Fibroblast of the aortic adventitia (primary cell): ENCODE measurements at places on chromosomes 4 and X. TPM values are rescaled to one million over a fixed set of nuclear protein-coding genes. Genes with fewer than 3 reads are reported as not detected.

DNA sequence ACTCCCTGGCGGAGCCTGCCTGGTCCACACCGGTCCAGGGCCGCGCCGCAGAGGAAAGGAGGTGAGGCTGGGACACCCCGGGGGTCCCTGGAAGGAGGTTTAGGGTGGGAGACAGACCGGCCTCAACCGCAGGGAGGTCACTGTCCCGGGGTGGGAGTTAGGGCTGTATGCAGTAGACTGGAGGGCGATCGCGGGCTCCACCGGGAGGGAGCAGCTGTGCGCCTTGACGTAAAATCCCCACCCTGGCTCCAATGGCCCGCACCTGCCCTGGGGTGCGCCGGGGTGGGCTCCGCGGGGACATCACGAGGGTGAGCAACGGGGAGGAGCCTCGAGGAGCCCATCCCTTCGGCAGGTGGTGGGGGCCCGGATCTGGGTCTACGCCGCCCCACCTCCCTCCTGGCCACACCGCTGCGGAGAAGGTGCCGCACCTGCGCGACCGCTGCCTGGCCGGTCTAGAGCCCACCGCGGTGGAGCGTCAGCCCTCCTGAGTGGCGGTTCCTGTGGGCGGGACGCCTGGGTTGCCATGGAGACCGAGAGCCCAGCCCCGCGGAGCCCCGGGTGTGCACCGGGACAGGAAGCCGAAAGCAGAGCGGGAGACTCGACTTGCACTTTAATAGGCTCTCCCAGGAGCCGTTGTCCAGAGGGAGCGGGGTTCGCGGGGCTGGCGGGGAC lies 105.1 kb downstream of the ADRA2C start:
- no peak for DNase-seq

GRCh38 chr4:100087743-100088142 lies 102.5 kb downstream of the DDIT4L start:
- DNase-seq: peak; percentile 82

DNA sequence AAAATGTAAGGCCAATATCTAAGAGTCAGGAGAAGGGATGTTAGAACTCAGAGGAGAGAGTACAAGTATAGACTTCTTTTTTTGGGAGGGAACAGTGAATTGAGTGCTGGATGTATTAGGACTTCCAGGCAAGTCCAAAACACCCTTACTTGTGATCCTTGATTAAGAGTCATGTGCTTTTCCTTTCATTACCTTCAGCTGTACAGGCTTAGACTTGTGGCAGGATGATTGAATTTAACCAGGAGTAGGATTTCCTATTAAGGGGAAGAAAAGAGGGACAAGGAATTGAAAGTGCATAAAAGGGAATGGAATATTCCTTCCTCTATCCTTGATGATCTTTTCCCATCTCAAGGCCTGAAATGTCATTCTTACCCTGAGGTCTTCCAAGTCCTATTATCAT lies 606.7 kb downstream of the STIM2 start:
- no peak for DNase-seq

GRCh38 chr4:173151496-173151895 lies 17.1 kb upstream of the GALNT7 start:
- DNase-seq: no peak

GRCh38 chrX:1537031-1537715 lies at the start of gene P2RY8:
P2RY8 (minus strand) TSS chrX:1537185; CDS start chrX:1466558, 70,627 bp downstream.
- no peak for DNase-seq

DNA sequence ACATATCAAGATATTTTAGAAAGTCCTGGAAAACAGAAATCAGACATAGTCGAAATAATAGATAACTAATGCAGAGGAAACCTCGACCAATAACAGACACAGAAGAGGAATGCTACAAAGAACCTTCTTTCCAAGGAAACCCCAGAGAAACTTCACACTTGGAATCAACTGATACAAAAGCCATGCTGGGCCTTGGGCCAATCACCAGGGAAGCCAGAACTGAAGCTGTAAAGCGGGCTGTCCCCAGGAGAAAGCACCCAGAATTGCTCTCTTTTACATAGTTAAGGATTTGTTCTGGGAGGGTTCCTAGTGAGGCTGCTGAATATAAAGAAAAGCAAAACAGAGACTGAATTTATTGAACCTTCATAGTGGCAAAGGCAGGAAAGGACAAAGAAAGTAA lies 100.5 kb downstream of the PRDM5 start:
- DNase-seq: no peak

DNA sequence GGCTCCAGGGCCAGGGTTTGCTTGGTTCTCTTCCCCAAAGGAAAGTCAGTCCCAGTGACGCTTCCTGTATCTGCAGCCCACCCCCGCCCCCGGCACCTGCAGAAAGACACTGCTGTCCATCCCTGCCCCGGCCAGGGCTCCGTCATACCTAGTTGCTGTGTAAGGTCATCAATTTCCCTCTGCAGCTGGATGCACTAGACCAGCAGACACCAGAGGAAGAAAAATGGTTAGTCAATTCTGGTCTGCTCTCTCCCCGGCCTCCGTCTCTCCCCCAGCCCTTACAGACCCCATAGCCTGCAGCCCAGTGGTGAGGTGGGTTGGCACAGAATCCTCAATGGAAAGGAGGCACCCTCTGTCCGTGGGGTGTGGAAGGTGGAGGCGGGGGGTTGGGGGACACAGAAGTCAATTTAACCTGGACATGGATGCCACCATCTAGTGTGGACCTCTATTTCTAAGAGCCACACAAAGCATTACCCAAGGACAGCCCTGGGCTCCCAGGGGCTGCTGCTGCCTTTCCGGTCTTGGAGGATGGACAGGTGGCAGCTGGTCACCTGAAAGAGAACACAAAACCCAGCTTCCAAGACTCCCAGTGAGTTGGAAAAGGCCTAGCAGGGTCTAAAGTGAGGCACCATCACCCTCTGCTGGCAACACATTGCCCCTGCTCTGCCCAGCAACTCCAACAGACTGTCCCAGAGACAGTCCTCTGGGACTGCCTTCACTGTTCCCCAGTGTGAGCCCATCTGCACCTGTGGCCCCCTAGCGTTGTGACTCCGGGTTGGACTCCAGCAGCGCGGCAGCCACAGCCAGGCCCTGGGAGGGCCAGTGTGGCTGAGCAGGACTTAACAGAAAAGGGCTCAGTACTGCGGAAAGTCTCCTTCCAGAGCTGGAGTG lies 40.2 kb upstream of the NHSL2 start:
- DNase-seq: no peak

DNA sequence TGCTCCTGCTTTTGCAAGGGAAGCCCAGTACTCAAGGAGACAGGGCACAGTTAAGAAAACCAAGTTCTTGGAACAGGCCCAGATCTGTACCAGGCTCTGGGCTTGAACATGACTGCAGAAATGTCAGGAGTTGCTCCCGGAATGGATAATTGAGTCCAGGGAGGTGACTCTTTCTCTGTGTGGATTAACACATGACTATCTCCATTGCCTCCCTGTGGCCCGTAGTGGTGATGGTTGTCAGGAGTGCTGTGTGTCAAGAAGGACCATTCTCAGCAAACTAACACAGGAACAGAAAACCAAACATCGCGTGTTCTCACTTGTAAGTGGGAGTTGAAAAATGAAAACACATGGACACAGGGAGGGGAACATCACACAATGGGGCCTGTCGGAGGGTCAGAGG lies 39.9 kb downstream of the CCKAR start:
- DNase-seq: no peak

DNA sequence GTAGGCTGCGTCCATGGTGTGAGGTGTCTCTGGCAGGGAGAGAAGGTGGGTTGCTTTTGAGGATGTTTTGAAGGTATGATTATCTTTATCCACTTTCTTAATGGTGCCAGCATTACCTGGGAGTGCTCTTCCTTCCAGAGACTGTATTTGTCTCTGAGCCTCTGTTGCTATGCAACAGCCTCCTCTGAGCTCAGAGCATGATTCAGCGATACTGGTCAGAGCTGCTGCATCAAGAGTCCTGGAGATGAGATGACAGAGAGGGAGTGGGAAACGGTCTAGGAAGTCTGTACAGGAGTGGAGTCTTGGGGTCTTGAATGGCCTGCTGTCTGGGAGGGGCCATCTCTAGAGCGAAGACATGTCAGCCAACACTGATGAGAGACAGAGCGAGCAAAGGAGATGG lies 104.4 kb upstream of the RAB40AL start:
- peak; percentile 29 for DNase-seq

DNA sequence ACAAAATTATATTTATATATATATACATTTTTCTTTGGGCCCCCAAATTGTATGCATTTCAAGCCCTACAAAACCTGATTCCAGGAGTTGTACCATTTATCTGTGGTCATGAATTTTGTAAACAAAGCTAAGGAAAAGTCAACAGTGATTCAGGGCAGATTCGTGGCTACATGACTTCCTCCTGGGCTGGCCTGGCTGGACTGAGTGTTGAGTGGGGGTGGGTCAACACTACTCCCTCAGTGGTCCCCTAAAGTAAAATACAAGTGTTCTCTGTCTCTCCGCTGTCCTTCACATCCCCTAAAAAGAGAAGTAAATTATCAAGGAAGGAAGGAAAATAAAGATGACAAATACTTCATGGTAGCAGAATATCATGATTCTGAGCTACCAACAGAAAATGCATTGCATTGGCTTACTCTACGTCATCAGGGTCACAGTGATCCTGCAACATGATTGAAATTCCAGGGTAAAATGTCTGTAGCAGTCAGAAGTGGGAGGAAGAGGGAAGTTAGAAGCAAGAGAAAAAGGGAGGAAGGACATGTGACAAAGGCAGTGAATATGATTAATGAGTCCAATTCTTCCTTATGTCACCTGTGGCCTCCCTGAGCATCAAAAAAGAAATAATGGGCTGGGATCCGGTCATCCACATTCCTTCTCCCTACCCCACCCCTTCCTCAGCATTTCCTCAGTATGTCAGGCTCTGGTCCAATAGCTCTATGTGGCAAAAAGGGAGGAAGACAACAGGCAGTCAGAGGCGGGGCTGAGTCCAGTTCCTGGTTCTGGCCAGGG lies 42.4 kb upstream of the MYOZ2 start:
- no peak for DNase-seq

DNA sequence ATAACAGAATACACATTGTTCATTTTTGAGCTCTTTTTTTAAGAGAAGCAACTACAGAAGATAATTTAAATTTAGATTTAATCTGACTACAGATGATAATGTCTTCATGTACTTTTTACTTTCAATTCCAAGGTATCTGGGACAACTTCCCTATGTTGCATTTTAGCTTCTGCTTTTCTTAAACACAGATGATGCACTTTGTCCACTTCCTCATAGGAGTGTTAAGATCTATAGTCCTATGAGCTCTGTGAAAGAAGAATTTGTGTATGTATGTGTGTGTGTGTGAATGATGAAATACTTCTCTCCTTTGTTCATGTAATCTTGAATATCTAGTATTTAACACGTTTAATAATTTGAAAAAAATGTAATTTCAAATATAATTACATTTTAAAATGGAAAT lies 5.3 kb upstream of the FHIP1A start:
- DNase-seq: no peak

- no peak for DNase-seq
Measured at GRCh38 chrX:48940404-48940955, 16.9 kb downstream of the OTUD5 start.

GRCh38 chr4:105543346-105543745 lies 9.1 kb upstream of the ARHGEF38 start:
- DNase-seq: no peak

DNA sequence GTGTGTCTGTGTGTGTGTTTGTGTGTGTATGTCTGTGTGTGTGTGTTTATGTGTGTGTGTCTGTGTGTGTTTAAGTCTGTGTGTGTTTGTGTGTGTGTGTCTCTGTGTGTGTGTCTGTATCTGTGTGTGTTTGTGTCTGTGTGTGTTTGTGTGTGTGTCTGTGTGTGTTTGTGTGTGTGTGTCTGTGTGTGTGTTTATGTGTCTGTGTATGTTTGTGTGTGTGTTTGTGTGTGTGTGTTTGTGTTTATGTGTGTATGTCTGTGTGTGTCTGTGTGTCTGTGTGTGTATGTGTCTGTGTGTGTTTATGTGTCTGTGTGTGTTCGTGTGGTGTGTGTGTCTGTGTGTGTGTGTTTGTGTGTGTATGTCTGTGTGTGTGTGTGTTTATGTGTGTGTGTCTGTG lies 11.4 kb downstream of the IL9R start:
- no peak for DNase-seq

GRCh38 chr4:183960046-183960420 lies 54.9 kb downstream of the STOX2 start:
- peak; percentile 49 for DNase-seq

DNA sequence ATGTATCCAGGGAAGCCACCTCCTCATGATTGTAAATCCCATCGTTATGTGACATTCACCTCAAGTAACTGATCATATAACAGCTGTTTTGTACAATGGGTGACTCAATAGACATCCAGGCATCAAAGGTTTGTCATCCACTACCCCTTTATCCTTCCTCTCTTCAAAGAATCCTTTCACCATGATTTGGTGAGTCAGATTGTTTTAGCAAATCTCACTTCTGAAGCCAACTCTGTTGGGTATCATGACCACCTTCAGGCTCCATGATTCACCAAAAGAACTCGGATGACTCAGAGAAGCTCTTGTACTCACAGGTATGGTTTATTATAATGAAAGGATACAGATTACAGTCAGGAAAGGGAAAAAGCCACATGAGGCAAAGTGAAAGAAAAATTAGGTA lies 132.1 kb downstream of the PWWP3B start:
- no peak for DNase-seq

The MOB1B gene
- total RNA-seq: 7.4 and 11.8 TPM in 2 replicates

The SPANXC gene
- not detected in 2 replicates for total RNA-seq

The DRD5 gene
- total RNA-seq: not detected in 2 replicates

The ANK2 gene
- 190 and 200 TPM in 2 replicates for total RNA-seq

The VSIG4 gene
- total RNA-seq: not detected in 2 replicates

The HTN3 gene
- total RNA-seq: not detected in 2 replicates

The PDLIM3 gene
- 3.0 and 10.1 TPM in 2 replicates for total RNA-seq

The ALAS2 gene
- not detected in 2 replicates for total RNA-seq

The MTNR1A gene
- total RNA-seq: not detected in 2 replicates

The UBE2K gene
- 22.7 and 27.7 TPM in 2 replicates for total RNA-seq

The ZNF827 gene
- 10.7 and 16.7 TPM in 2 replicates for total RNA-seq

The ZGRF1 gene
- total RNA-seq: 16.5 and 26.1 TPM in 2 replicates

The HPSE gene
- total RNA-seq: 0.27 and 2.7 TPM in 2 replicates

The ARHGAP4 gene
- 0.27 and 6.0 TPM in 2 replicates for total RNA-seq

The UGT2B7 gene
- total RNA-seq: not detected in 2 replicates
